ENCODE measurements at places on chromosomes 6 and 20.

GRCh38 chr6:142011156-142011555 lies 121.6 kb upstream of the GJE1 start:
- DNase-seq = no peak

- DNase-seq = peak; percentile 2
Observed at GRCh38 chr6:14747881-14748520, 497.9 kb upstream of the JARID2 start.

DNA sequence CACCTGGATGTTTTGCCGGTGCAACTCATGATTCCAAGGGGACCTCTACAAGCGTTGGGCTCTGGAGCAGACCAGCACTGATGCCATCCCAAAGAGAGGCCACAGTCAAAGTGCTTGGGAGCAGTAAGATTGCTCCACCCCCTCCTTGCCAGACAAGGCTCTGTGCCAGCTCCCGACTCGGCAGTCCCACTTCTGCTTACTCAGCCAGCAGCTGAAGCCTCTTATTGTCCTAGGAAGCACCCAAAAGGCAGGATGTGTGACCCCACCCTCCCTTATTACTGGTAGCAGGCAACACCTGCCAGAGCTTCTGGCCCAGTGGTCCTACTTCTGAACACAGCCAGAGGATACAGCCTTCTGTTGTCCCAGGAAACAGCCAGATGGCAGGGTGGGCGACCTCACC lies 614.2 kb downstream of the TENT5A start:
- no peak for DNase-seq

DNA sequence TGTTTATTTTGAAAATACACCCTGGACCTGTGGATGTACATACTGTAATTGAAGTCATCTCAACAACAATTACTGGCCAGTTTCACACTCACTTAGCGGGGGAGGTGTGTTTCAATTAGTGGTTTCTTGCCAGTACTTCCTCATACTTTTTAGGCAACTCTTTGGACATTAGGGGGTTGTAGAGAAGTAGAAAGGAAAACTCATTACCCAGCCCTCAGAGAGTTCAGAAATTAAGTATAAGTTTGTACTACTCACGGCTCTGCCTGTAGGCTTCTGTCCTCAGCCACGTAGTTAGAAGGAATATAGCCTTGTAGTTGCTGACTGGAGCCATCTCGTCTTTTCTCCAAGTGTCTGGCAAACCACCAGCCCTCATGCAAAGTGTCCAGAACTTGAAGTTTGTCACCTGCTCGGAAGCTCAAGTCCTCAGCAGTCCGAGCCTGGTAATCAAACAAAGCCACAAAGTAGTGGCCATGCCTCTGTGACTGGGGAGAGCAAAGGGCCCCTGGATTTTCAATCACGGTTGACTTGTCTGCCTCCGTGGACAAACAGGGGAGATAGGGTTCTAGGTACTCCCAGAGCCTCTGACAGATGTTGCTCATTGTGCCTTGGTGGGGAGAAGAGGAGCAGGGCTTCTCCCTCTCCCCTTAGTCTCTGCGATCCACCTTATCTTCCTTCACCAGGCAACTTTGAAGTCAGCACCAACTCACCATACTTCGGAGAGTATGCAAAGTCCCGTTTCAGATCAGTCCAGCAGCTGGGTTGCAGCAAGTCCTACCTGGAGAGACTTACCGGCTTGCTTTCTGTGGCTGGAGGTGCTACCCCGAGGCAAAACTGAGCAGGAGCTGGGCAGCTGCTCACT lies 749 bp downstream of the FRK start:
- DNase-seq = no peak

- peak; percentile 84 for DNase-seq
Observed at GRCh38 chr6:3977875-3978711, 100.8 kb downstream of the FAM217A start.

GRCh38 chr6:4349931-4350330 lies 214.6 kb upstream of the ECI2 start:
- peak; percentile 14 for DNase-seq

DNA sequence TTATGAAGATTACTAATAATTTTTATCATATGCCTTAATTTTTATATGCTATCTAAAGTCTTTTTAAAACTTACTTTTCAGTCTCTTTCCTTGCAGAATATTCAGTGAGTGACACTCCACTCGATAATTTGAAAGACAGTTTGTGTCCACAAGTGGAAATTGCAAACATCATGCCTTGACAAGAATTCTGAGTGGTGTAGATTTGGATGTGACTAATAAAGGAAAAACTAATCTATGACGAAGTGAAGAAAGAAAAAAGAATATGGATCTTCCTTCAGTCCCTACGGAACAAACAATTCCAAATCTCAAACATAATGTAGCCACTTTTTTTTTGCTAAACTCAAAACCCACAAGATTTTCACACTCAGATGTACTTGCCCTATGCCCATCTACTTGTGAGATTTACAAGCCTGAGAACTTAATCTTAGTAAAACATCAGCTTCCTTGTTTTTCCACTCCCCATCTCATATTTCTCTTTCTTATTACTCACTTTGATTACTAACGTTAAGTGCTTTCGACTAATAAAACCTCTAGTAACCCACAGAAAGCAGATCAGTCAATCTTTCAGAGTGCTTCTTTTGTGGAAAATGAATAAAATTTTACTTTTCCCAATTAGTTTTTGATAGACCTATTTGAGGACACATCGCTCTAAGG lies 1155.8 kb downstream of the GRIK2 start:
- no peak for DNase-seq

DNA sequence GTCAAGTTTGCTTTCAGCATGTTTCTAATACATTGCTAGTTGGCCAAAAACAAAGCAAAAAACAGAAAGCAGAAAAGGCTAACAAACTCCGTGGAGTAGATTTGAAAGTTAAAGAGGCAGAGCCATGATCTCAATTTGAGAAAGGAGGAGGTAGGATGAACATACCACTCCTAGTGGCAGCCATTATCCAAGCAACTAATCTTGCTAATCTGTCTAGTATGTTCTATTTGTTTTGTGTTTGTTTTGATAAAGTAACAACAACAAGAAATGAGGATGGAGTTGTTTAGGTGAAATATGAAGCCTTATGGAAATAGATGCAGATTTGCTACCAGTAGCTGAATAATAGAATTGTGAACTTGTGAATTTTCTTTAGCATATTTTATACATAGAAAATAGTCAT lies 295.5 kb upstream of the PRDM1 start:
- no peak for DNase-seq

- DNase-seq = no peak
Observed at GRCh38 chr6:124334359-124334758, 530.7 kb downstream of the NKAIN2 start.

GRCh38 chr20:60055740-60056139 lies 97.5 kb downstream of the CDH26 start:
- peak; percentile 43 for DNase-seq

- no peak for DNase-seq
Observed at GRCh38 chr20:41989935-41990635, 371.9 kb upstream of the CHD6 start.

DNA sequence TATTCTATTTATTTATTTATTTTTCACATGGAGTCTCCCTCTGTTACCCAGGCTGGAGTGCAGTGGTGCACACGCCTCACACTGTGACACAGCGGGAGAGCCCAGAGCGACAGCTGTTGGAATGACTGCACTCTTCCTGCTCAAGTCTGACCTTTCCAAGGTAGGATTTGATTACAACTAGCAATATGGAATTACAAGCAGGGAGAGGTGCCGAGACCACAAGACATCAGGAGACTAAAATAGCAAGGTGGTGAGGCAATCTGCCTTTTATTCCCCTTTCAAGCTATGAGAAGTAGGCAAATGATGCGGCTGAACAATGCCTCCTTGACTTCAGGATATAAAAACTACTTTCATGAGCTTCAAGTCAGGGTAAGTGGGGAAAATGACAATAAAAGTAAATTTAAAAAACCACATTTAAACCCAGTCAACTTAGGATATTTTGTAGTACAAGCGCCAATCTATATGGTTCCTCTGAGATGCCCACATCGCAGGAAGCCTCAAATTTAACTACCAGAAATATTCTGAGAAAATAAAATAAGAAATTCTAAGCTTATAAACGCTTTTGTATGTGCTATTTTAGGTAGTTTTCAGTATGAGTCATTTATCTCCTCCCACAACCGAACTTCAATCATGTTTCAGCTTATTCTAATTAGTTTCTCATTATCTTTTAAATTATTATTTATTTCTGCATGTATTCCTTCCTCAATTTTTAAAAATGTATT lies 146.9 kb upstream of the SGK1 start:
- DNase-seq = no peak

DNA sequence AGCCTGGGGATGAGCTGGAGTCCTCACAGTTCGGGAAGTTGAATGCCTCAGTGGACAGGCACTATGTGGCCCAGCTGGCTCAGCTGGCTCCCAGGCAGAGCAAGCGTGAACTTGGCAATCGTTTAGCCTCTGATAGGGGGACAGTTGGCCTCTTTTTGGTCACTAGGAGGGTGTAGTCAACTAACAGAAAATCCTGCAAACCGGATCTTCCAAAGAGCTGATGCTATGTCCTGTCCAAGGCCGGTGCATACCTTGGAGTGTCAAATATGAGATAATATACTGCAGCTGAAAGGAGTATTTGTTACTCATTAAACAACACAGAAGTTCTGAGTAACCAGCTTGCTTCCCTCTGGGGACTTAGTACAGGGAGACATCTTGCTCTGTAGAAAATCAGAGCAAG lies 126.2 kb upstream of the EXOC2 start:
- no peak for DNase-seq

GRCh38 chr6:43924222-43924702 lies 154.3 kb downstream of the VEGFA start:
- DNase-seq = no peak

GRCh38 chr6:147855803-147856482 lies 347.5 kb downstream of the SAMD5 start:
- no peak for DNase-seq

DNA sequence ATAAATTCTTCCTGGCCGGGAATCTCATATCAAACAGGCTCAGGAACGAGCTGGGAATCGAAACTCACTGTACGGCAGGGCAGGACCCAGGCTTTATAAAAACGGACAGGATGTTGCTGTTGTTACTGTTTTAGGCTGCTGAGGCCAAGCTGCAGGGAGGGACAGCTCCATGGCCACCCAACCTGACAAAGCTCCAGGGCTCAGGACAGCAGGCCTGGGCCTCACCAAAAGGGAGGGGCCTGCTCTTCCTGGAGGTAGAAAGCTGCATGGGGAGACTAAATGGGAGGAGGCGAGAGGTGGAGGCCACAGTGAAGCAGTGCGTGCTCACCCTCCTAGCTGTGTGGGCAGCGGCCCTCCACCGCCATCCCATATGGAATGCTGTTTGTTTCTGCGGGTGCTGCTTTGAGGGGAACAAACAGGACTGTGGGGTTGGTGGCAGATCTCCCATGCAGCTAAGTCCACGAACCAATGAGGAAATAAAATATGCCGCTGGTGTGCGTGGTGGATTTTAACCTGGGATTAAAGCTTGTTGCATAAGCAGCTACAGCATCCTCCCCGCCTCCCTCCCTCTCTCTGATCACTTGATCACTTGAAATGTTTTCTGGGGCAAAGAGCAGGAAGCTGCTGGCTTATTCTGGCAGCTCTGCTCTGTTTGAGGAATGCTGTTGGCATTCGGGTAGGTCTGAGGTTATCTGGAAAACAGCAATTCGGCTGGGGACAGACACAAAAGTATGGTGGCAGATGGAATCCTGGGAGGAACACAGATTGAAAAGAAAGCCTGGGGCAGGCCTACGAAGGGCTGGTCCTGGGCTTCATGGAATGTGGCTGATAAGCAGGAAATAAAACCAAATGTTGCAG lies 2.4 kb upstream of the ZMYND8 start:
- DNase-seq = peak; percentile 85

GRCh38 chr6:16196260-16196983 lies 42.0 kb upstream of the GMPR start:
- DNase-seq = no peak

DNA sequence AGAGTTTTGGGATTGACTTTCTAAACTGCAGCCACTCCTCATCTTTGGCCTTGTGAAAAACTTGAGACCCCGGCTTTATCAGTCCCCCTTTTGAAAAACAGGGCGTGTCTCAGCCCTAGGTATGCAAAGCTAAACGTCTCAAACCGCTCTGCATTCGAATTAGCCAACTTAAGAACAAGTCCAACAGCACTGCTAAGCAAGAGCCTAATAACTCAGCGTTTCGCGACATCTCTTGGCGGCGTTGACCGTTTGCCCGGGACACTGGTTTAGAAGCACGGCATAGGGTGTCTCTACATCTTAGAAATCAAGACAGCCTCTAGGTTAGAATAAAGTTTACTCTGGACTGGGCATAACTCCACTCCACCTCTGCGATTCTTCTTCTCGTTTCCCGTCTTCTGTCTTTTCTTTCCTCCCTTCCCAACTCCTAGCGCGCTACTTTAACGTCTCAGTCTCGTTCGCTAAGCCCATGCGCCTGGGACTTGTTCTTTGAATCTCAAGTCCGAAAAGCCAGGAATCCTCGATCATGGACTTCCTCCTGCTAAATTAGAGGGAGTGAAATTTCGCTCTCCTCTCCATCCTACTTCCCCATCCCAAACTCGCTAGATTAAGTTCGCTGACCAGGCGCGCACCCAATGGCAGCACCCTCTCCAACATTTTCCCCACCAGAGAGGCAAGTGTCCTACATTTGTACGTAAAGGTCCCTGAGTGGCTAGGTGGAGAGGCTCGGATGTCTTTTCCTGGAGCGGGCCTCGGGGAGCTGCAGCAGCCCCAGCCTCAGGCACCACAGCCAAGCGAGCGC lies 10.5 kb upstream of the TFAP2A start:
- peak; percentile 64 for DNase-seq

- peak; percentile 56 for DNase-seq
Observed at GRCh38 chr6:115137910-115138309, 795.1 kb upstream of the HS3ST5 start.

DNA sequence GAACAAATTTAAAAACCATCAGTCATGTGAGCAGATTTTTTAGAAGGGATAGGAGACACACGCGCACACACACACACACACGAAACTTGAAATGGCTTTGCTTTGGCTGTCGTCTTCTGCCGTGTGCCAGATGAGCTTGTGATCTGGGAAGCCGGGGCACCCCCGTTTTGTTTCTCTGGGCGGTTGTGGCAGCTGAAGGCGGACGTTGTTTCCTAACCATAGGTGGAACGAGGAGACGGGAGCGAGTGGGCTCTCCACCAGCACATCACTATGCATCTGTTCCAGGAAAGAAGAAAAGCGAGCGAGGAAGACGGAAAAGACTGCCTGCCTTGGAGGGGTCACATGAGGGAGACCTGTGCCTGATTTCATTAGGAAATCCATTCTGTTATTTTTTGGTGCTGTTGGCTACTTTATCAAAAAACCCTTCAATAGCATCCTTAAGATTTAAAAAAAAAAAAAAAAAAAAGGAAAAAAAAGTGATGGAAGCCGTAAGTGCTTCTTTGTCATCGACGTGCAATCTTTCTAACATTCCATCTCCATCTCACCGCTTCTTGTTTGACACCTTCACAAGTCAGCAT lies 142.1 kb downstream of the DTNBP1 start:
- peak; percentile 41 for DNase-seq

DNA sequence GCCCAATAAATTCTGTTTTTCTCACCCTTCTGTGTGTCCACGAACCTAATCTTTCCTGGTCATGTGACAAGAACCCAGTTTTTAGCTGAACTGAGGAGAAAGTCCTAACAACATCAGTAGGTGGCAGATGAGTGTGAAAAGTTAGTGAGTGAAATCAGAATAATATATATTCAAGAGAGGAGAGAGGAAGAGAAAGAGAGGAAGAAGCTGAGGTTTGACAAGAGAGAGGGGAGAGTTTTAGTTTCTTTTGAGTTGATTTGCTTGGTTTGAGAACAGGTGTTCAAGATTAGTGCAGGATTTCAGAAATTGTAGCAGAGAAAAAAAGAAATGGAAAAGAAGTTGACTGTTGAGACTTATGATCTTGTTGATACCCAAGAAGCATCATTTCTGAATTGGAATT lies 930.5 kb upstream of the FLRT3 start:
- no peak for DNase-seq

All from endodermal cell (in vitro differentiated cells).